ENCODE measurements at places on chromosomes 12 and 14.

- no peak for DNase-seq
Measured at GRCh38 chr12:112151766-112152541, 26.6 kb downstream of the TRAFD1 start.

GRCh38 chr12:29035112-29035511, 114.0 kb upstream of the FAR2 start:
- DNase-seq = no peak

DNA sequence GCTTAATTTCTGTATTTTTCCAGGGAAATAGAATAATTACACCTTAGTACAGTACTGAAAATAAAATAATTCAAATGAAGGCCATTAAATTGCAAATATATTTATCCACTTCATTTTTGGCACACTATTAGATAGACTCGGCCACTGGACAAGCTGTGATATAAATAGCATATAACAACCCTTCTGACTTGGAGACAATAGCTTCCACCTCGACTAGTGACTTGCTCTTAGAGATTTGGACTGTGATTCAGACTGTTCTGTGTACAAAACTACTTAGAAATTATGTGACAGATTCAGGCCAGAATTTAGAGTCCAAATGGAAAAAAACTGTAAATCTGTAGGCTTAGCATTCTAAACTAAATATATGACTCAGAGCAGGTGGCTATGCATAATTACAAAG, 949.9 kb downstream of the LRFN5 start:
- no peak for DNase-seq

- no peak for DNase-seq
Measured at GRCh38 chr12:81245907-81246570, 168.2 kb downstream of the ACSS3 start.

DNA sequence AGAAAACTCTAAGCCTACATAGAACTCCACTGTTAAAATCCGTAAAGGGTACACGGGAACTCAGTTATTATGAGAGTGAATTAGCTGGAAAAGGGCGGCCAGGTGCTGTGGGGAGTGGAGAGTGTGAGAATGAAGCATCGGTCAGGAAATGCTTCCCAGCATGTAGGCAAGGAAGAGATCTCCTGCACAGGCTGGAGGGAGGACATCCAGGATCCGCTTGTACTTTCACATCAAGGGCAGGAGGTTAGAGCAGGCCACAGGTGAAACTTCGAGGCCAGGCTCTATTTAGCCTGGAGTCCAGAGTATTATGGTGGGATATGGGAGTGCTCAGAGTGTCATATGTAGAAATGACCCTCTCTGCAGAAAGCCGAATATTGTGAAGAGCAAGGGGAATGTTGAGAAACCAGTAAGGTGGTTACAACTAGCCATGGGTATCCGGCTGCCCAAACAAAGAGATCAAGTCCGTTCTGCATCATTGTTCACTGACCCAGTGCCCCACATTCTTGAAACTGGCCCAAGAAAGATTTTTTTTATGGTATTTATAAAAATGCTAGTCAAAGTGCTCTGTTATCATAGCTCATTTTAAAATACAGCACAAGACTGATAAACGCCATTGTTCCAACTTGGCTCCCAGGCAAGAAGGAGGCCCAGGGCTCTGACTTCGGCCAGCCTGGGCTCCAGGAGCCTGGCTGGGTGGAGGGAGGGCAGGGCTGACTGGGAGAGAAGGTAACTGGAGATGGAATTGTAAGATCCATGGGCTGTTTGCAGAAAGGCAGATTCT, 79.4 kb upstream of the HIF1A start:
- no peak for DNase-seq

DNA sequence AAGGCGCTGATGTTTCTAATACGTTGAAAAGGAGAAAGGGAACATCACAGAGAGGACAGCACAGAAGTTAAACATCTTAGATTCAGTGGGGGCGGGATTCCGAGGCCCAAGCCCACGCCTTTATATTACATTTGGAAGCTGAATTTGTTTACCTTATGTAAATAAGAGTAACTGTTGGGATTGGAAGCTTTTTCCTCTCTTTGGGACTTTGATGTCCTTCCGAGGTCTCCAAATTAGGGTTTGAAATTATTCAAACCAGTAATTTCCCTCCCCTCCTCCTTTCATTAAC, 6.4 kb downstream of the FOXA1 start:
- DNase-seq = no peak

DNA sequence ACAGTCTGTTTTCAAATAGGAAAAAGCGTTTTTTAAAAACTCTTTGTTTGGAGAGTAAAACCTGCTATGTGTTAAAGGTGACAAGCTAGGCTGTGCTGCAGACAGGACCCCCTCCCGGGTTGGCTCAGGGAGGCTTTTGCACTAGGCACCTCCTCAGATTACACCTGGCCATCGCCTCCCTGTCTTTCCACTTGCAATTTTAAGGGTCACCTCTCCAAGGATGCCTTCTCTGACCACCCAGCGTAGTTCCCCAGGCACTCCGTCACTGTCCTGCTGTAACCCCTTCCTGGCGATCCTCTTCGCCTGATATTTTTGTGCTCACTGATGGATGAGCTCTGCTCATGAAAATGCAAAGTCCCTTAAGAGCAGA, 80.7 kb downstream of the NTF3 start:
- DNase-seq = no peak

- no peak for DNase-seq
Measured at GRCh38 chr12:77044721-77045120, 20.6 kb downstream of the E2F7 start.

GRCh38 chr14:91009501-91010152, 50.8 kb downstream of the RPS6KA5 start:
- no peak for DNase-seq

- DNase-seq = no peak
Measured at GRCh38 chr12:90589956-90590355, 365.0 kb downstream of the CCER1 start.

DNA sequence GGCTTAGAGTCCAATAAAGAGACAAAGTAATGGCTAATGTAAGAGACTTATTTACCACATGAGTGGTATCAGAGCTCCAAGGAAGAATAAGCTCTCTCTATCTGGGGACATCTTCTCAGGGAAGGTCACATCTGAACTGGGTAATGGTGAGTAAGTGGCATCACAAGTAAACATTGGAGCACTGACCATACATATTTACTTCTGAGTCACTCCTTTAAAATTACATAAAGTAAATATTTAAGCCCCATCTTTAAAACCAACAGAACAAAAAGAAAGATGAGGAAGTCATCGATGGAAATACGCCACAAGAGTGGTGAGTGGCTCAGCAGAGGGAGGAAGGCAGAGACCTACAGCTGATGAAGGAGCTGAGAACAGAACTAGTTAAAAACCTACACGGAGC, 159.9 kb downstream of the DUSP6 start:
- DNase-seq = peak; percentile 40

DNA sequence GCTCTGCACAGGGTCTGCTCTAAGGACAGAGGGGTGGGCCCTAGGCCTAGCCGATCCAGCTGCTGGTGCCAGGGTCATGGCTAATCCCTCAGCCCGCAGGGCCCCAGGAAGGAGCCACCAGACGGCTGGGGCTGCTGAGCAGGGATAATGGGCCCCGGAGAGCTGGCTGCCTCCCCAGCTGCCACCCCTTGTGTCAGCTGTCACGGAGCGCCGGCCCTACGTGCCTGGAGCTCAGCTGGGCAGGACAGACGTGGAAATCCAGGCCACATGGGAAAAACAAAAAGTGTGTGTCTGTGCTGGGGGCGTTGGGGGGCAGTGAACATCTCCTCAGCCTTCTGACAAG, 36.2 kb downstream of the CHGA start:
- DNase-seq = no peak

- no peak for DNase-seq
Measured at GRCh38 chr12:89155826-89156225, 196.5 kb downstream of the DUSP6 start.

DNA sequence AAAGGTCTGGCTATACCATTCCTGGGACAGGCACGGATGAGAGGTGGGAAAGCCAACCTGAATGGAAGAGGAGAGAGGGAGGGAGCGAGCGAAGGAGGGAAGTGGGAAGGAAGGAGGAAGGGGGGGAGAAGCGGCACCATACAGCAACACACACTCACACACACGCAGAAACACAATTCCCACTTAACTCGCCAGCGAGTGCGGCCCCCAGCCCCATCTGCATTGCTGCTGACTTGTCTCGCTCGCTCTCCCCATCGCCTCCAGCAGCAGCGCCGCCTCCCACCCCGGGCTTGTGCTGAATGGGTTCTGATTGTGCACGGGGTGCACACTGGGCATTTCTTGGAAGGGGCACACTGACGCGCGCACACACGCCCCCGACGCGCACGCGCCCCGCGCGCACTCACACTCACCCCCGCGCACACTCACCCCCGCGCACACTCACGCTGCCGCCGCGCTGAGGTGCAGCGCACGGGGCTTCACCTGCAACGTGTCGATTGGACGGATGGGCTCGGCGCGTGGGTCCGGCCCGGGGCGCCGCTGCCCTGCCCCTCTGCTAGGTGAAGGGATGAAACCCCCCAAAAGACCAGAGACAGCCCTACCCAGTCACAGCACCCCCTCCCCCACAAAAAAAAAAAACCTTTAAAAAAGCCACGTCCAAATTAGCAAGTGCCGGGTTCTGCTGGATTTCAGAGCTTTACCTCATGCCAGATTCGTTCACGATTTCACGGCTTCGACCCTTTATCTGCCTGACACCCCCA, 685 bp downstream of the GRIN2B start:
- DNase-seq = no peak

DNA sequence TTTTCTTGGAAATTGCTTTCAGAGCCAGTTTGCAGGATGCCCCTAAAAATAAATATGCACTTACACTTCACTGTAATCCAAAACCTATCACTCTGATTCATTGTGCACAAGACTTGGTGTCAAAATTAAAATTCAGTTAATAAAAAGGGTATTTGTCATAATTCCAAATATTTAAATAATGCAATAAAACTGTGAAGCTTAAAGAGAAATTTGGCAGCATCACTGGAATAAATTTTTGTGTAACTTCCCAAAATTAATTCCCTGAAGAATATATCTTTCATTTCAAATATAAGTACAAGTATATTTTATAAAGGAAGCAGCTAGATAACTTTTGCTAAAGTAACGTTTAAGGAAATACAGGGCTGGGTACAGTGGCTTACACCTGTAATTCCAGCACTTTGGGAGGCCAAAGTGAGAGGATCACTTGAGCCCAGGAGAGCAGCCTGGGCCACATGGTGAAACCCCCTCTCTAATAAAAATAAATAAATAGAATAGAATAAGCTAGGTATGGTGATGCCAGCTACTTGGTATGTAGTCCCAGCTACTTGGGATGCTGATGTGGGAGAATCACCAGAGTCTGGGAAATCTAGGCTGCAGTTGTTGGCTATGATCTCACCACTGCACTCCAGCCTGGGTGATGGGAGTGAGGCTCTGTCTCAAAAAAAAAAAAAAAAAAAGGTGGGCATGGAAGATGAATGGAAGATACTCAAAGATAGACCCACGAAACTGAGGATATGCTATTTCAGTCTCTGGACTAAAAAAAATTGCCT, 233.8 kb downstream of the FBXL14 start:
- no peak for DNase-seq

DNA sequence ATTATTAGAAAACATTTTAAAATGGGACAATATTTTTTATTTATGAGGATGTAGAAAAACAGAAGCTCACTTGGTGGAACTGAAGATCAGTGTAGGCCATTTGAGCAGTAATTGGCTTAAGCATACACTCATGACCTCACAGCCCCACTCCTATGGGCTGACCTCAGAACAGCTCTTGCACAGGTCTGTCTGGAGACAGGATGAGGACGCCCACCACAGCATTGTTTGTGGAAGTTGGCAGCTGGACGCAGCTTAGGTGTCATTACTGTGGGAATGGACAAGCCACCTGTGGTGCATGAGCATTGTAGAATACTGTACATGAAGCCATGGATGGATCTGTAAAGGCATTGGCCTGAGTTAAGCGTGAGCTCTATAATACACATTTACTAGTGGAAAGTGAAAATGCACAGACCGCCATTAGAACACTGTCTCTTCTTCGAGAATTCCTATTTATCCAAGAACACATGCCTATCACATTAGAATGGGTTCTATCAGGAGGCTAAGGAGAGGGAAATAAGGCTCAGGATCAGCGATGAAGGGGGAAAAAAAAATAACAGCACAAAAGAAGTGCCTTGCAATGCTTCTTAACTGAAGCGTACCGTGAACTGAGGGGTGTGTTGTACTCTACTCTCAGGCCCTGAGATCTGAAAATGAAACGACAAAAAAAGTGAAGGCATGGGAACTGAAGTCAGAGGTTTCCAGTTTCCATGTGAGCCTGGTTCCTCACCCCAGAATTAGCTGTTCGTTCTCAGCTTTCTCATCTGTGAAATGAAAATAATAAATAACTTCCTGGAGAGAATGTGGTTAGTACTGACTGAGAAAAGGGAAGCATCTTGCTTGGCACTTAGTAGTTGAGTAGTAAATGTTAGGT, 33.6 kb downstream of the KCNA1 start:
- DNase-seq = no peak

- no peak for DNase-seq
Measured at GRCh38 chr12:39937119-39937518, 168.8 kb downstream of the SLC2A13 start.

DNA sequence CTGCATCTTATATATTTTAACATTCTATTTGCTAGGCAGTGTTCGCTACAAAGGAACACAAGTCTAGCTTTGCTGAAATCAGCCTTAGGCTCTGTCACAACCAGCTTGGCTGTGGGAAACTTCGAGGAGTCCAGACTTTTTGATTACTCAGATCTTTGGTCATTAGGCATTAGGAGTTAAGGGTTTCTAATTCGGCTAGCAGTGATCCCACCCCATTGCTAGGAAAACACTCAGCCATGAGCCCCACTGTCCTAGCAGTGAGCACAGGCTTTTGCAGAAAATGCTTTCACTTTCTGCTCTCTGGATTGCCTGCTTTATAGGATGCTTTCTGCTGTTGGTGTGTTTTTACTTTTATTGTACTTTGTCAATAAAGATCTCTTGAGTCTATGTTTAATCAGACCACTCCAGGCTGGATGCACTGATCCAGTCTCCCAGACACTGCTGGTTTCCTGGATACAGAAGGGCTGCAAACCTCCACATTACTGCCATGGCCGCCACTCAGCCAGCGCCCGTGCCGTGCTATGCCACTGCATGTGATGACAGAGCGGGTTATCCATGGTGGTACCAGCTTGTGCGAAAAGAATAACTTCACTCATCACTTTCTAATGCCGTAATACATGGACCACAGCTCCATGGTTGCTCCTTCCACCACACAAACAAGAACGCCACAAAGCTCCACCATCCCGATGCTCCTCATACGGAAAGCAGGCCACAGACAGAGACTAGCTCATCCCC, 41.0 kb upstream of the PYGL start:
- no peak for DNase-seq

All from NCI-H460 (cell line).